ENCODE measurements at places on chromosomes 12 and 14. TPM values are rescaled to one million over a fixed set of nuclear protein-coding genes. Genes with fewer than 3 reads are reported as not detected.

DNA sequence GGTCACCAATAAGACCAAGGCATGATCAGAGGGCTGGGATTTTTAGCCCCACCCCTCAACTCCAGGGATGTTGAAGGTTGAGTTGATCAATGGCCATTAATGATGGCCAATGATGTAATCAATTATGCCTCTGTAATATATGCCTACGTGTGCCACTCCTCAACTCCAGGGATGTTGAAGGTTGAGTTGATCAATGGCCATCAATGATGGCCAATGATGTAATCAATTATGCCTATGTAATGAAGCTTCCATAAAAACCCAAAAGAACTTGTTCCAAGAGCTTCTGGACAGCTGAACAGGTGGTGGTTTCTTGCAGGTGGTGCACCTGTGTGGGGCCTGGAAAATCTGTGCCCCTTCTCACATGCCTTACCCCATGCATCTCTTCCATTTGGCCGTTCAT lies 33.2 kb downstream of the KLRG1 start:
- no peaks in the 10 kb centered on the region for H3K4me1 ChIP-seq
- no peaks in the 10 kb centered on the region for H3K36me3 ChIP-seq
- H3K4me3 ChIP-seq: no peak overlapping the region
- no peaks in the 10 kb centered on the region for H3K27me3 ChIP-seq
- no peak overlapping the region for H3K27ac ChIP-seq
- no peak for DNase-seq

Gene SLC22A17
- 56.6 TPM for total RNA-seq

- DNase-seq: peak; percentile 25
- H3K36me3 ChIP-seq: no peaks in the 10 kb centered on the region
- no peak overlapping the region for H3K27ac ChIP-seq
These were observed 62.4 kb downstream of the PPM1A start for GRCh38 chr14:60311417-60311816.

GRCh38 chr14:58537004-58537403 lies 100.8 kb upstream of the DACT1 start:
- no peak overlapping the region for H3K27ac ChIP-seq
- DNase-seq: no peak
- no peaks in the 10 kb centered on the region for H3K36me3 ChIP-seq
- H3K27me3 ChIP-seq: no peaks in the 10 kb centered on the region
- no peak overlapping the region for H3K4me3 ChIP-seq

DNA sequence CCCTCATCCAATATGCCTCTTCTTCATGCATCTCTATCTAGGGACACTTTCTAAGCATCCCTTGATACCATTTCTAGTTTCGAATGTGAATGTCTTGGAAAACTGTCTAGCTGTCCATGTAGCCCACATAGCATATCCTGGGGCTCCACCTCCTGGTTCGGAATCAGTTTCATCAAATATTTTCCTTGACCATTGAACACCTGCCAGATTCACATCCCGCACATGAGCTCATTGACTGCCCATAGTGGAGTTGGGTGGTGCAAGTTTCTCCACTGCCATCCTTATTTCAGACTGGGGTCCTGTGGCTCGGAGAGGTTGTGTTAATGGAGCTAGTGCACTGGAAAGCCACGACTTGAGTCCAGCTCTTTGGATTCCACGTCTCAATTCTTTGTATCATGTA lies 58.6 kb upstream of the TMEM263 start:
- no peaks in the 10 kb centered on the region for H3K4me1 ChIP-seq
- DNase-seq: no peak
- H3K4me3 ChIP-seq: no peak overlapping the region
- H3K27me3 ChIP-seq: no peaks in the 10 kb centered on the region
- H3K36me3 ChIP-seq: no peaks in the 10 kb centered on the region
- H3K27ac ChIP-seq: no peak overlapping the region

Gene TSHR
- 0.87 TPM for total RNA-seq

Gene WNK1
- total RNA-seq: 276 TPM

- no peaks in the 10 kb centered on the region for H3K36me3 ChIP-seq
- peak overlapping the region; percentile 59 for H3K4me3 ChIP-seq
- no peaks in the 10 kb centered on the region for H3K27me3 ChIP-seq
These were observed 50.7 kb upstream of the MAP1LC3B2 start for GRCh38 chr12:116508145-116509121.

DNA sequence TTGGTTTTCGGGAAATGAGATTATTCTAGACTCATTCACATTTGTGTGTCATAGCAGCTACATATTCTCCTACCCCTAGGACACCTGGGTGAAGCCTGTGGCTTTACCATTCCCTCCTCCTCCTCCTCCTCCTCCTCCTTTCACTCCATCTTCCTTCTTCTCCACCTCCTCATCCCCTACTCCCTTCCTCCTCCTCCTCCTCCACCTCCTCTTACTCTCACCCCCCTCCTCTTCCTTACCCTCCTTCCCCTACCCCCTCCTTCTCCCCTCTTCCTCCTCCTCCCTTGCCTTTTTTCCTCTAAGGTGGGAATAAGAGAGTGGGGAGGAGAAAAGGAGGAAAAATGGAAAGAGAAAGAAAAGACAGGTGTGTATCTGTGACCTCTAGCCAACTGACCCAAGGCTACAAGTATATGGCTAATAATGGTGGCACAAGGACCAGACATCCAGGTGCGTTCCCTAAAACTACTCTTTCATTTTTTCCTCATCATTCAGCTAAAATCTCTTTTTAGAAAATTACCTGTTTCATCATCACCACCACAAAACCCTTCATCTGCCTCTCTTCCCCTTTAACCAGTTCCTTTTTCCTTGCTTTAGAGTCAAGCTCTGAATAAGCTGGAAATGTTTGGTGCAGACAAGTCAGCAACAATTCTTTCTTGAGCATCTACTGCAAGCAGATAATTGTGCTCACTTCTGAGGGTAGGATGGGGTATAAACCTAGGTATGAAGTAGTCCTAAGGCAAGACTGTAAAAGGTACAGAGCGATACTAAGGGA lies 149.8 kb upstream of the FOXN3 start:
- H3K27ac ChIP-seq: no peak overlapping the region
- no peaks in the 10 kb centered on the region for H3K4me1 ChIP-seq
- H3K27me3 ChIP-seq: no peaks in the 10 kb centered on the region
- H3K36me3 ChIP-seq: no peaks in the 10 kb centered on the region

DNA sequence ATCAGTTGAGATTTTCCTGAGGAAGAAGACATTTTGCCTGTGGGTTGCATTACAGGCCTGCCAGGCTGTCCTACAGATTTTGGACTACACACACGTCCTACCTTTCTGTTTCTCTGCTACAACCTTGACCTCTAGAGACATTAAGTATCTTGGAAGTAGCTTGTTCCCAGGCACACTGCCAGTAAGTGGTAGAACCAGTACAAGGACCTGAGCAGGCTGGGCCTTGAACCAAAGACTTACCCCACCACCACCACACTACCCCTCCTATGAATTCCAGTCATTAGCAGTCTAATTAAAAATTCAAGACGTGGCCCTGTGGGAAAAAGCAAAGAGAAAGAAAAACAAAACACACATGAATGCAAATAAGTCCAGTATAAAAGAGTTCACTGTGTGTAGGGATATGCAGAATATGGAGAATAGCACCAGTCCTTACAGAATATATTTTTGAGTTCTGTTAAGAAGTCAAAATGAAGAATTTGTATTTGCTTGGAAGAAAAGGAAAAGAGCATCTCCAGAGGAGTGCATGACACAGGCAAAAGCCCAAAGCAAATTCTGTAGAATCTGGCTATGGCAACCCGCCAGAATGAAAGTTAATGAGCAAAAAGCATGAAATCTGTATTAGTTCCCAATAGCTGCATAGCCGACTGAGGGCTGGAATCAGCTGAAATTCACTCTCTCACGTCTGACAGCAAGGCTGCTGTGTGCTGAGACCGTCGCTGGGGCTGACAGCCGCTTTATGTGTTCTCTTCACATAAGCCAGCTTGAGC lies 74.3 kb upstream of the ST8SIA1 start:
- H3K4me3 ChIP-seq: no peak overlapping the region
- no peaks in the 10 kb centered on the region for H3K27me3 ChIP-seq
- H3K27ac ChIP-seq: no peak overlapping the region
- no peaks in the 10 kb centered on the region for H3K36me3 ChIP-seq
- peaks cover 6% of the 10 kb centered on the region for H3K4me1 ChIP-seq
- DNase-seq: peak; percentile 25

DNA sequence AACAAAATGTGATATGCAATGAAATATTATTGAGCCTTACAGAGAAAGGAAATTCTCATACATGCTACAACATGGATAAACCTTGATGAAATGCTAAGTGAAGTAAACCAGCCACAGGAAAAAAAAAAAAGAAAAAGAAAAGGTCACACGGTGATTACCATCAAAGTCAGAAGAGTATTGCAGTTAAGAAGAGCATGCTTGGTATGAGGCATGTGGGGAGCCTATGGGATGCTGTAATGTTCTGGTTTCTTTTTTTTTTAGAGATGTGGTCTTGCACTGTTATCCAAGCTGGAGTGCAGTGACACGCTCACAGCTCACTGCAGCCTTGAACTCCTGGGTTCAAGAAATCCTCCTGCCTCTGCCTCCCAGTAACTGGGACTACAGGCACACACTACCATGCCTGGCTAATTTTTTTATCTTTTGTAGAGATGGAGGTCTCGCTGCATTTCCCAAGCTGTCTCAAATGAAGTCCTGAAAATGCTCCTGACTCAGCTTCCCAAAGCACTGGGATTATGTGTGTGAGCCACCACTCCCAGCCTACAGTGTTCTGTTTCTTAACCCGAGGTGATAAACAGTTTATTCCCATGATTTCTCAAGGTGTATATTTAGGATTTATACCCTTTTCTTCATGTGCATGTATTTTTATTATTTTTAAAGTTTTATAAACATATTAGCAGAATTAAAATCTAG lies 96.2 kb downstream of the SEC23A start:
- H3K27me3 ChIP-seq: no peaks in the 10 kb centered on the region
- no peak for DNase-seq
- H3K36me3 ChIP-seq: no peaks in the 10 kb centered on the region
- no peak overlapping the region for H3K4me3 ChIP-seq
- H3K4me1 ChIP-seq: no peaks in the 10 kb centered on the region
- no peak overlapping the region for H3K27ac ChIP-seq

DNA sequence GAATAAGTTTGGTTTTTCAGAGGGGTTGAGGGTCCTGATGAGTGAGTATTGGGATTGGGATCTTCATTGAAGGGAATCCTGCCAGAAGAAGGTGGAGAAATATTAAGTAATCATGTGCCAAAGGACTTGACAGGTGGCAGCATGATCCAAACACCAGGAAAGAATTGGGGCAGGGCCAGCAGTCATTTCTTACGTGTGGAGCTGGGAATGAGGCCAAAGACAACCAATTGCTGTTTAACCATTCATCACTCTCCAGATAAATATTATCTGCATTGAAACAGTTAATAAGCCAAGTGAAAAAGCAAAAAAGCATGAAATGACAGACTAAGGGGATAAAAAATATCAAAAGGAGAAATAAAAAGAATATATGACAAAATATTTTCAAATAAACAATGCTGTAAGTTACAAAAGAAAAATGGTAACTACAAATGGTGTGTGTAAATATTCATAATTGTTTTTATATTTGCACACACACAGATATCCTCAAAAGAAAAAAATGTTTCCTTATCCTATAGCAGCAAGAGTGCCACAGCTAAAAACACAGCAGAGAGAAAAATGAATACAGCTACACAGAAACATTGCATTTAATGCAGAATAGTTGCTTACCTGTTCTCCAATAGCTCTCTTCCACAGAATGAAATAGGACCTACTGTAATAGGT lies 26.2 kb downstream of the C2CD5 start:
- no peak overlapping the region for H3K27ac ChIP-seq
- H3K4me1 ChIP-seq: no peaks in the 10 kb centered on the region
- no peak for DNase-seq
- H3K36me3 ChIP-seq: no peaks in the 10 kb centered on the region
- H3K27me3 ChIP-seq: no peaks in the 10 kb centered on the region

Gene TRHDE
- total RNA-seq: 2.8 TPM

DNA sequence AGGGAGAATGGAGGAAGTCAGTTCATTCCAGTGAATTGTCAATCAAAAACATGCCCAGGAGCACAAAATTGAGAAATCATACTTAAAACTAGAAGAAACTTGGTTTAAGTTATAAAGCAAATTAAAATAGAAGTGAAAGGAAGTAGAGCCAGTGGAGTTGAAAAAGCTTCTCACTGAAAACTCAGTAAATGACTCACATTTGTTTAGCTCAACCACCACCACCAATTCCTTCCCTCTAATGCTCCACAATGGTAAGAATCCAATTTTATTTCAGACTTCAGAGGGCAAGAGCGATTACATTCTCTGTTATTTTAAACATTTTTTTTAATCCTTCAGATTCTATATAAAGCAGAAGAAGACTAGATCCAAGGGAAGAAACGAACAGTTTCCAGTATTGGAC lies 19.4 kb downstream of the UTP20 start:
- H3K27me3 ChIP-seq: no peaks in the 10 kb centered on the region
- H3K36me3 ChIP-seq: no peaks in the 10 kb centered on the region
- no peak overlapping the region for H3K27ac ChIP-seq
- no peak for DNase-seq
- no peaks in the 10 kb centered on the region for H3K4me1 ChIP-seq

DNA sequence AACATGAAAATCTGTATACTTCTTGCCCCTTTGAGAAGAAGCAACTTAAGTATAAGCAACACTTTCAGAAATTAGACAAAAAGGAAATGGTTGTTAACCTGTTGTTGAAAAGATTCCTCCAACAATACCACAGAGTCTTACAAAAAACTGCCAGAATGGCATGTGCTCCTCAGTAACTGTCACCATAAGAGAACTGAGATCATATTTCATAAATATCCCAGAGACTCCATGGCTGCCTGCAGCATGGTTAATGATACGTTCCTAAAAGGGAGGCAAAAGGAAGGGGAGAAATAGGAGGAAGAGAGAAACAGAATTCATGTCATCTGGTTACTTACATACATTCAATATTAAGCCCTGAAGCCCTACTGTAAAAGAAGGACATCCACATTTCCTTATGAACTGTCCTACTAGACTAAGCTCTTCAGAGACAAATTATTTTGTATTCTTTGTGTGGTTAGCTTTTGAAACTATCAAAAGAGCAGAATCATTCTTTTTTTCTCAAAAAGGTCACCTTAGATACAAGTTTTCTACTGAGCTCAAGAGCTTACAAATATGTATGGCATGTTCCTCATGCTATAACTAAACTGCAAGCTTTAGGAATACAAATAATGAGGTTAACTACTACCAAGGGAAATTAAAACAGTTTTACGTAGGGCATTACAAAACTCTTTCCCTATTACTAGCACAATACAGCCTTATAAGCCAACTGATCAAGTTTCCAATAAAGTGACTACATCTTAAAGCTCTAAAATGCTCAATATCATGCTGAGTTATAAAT lies 37.8 kb downstream of the ERGIC2 start:
- no peak overlapping the region for H3K27ac ChIP-seq
- no peaks in the 10 kb centered on the region for H3K4me1 ChIP-seq
- H3K27me3 ChIP-seq: no peaks in the 10 kb centered on the region
- H3K36me3 ChIP-seq: no peaks in the 10 kb centered on the region

Gene C12orf54
- 77.1 TPM for total RNA-seq

- H3K36me3 ChIP-seq: no peaks in the 10 kb centered on the region
- DNase-seq: no peak
- H3K27me3 ChIP-seq: no peaks in the 10 kb centered on the region
- no peaks in the 10 kb centered on the region for H3K4me1 ChIP-seq
These were observed 317.0 kb upstream of the TMTC1 start for GRCh38 chr12:30100741-30101140.

Measured in testis (tissue), 5 donors.